ENCODE measurements at places on chromosomes 2 and 18. TPM values are rescaled to one million over a fixed set of nuclear protein-coding genes. Genes with fewer than 3 reads are reported as not detected.

GRCh38 chr18:61643884-61644647 is 248.7 kb downstream of the RNF152 start:
- no peaks in the 10 kb centered on the region for H3K36me3 ChIP-seq
- no peak overlapping the region for H3K4me3 ChIP-seq
- DNase-seq, result no peak

GRCh38 chr2:47650001-47650535 is 132.9 kb upstream of the MSH6 start:
- H3K4me1 ChIP-seq, result no peaks in the 10 kb centered on the region
- DNase-seq, result no peak
- H3K27ac ChIP-seq, result no peak overlapping the region
- H3K27me3 ChIP-seq, result peaks cover 18% of the 10 kb centered on the region
- no peak overlapping the region for H3K4me3 ChIP-seq

Gene NT5C1B
- total RNA-seq, result not detected

Gene RAMP1
- 1.7 TPM for total RNA-seq

- H3K36me3 ChIP-seq, result no peaks in the 10 kb centered on the region
- peak; percentile 28 for DNase-seq
- no peak overlapping the region for H3K4me3 ChIP-seq
- no peaks in the 10 kb centered on the region for H3K27me3 ChIP-seq
- no peaks in the 10 kb centered on the region for H3K4me1 ChIP-seq
- H3K27ac ChIP-seq, result no peak overlapping the region
Measured at GRCh38 chr2:166384774-166385173, 9.0 kb upstream of the SCN9A start.

Gene C1QL2
- not detected for total RNA-seq

Gene PGAP1
- total RNA-seq, result 4.6 TPM

Gene HOXD10
- total RNA-seq, result not detected

Data from SJSA1 (cell line).